Suprapubic skin (tissue), 4 donors: ENCODE measurements at places on chromosomes 4 and X.

DNA sequence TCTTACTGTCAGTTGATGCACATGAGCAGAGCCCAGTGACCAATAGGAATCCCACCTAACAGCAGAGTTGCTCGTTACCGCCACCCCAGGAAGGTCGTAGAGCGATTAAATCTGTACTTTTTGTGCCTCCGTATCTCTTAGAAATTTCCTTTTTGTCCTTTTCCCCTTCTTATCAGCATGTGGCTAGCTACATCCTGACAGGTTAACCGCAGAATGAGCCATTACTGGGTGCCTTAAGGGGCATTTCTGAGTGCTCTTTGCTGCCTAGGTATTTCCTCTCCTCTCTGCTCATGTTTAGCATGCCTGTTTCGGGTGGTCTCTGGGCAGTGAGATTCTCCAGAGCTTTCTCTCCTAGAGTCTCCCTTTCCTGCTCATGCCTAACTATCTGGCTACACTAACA is 530.5 kb downstream of the FAM133A start:
- no peak for DNase-seq

DNA sequence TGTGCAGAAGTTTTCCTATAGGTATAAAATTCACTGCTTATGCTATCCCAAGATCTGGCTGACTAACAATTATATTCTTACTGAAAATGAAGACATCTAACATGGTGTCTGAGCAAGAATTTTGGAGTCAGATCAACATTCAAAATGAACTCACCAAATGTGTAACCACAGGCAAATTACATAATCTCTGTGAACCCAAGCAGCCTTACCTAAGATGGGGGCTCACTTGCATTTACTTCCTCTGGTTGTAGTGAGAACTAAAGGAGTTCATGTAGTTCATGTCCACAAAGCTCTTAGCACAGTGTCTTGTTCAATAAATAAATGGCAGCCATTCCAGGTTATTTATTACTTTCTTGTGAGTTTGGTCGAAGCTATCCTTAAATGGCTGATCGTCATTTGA is 163.9 kb upstream of the LCORL start:
- DNase-seq = no peak

- DNase-seq = no peak
Observed at GRCh38 chr4:61752617-61753016, 552.5 kb downstream of the ADGRL3 start.

- no peak for DNase-seq
Observed at GRCh38 chrX:8089141-8089540, 81.9 kb downstream of the VCX2 start.

GRCh38 chr4:25609976-25610375 is 45.7 kb upstream of the SLC34A2 start:
- no peak for DNase-seq

GRCh38 chr4:61446941-61447340 is 246.8 kb downstream of the ADGRL3 start:
- no peak for DNase-seq
